ENCODE measurements at places on chromosomes 16 and 17. TPM values are rescaled to one million over a fixed set of nuclear protein-coding genes. Genes with fewer than 3 reads are reported as not detected.

Gene BAIAP2
- 13.6 TPM for polyA plus RNA-seq

- peaks cover 15% of the 10 kb centered on the region for H3K36me3 ChIP-seq
- H3K27me3 ChIP-seq: no peaks in the 10 kb centered on the region
- H3K4me1 ChIP-seq: no peaks in the 10 kb centered on the region
- no peak overlapping the region for H3K4me3 ChIP-seq
Observed at GRCh38 chr16:29854520-29855100, 8.4 kb downstream of the CDIPT start.

DNA sequence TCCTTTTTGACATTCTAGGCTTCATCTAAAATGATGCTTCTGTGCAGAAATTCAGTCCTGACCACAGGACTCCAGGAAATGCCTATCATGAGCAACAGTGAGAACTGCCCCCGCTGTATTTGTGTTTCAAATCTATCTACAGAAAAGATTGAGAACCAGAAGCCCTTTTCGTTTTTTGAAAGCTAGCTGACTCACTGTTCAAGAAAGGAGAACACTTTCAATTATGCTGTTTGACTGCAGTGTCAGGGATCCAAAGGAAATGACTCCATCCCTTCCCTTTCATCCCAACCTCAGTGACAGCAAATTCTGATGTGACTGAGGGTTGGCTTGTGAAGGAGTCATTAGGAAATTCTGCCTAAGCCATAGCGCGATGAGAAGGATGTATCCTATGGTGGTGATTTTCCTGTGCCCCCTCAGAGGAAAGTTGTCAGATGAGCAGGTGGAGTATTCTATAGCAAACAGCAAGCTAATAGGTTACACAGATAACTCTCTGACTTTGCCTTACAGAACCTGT lies 622.3 kb downstream of the TMEM114 start:
- no peaks in the 10 kb centered on the region for H3K36me3 ChIP-seq
- no peak overlapping the region for H3K27ac ChIP-seq

DNA sequence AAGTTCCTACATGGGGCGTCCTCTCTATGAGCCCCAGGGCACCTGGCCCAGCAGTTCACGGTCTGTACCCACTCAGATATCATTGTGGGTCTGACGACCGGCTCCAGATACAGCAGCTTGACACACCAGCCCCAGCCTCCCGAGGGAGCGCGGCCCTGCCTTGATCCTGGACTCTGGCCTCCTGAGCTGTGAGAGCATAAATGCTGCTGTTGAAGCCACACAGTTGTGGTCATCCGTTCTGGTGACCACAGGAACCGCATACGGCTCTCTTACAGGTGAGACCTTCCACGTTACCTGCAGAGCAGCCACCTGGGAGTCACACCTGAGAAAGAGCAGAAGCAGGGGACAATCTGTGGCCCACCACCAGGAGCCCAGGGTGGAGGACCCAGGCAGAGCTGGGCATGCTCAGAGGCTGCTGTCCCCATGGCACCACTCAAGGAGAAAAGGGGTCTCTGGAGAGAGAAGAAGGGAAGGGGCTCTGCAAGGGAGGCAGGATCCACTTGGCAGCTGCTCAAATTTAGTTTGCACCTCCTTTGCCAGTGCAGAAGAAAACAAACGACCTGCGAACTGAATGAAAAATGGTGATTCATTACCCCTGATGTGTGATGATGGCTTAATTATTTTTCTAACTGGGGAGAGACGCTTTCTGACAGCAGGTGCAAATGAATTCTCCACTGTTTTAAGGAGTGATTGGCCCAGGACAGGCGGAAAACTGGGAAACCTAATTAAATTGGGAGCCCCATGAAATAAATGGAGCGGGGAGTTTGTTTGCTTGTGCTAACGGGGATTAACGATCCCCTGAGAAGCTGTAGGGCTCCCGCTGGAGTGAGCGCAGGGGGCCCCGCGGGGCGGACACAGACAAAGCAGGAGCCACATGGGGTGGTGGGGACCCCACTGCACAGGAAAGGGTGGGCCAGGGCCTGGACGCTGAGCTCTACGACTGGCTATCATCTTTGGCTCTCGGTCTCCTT lies 208.9 kb downstream of the RBFOX3 start:
- no peaks in the 10 kb centered on the region for H3K36me3 ChIP-seq
- no peak overlapping the region for H3K27ac ChIP-seq
- peaks cover 79% of the 10 kb centered on the region for H3K27me3 ChIP-seq
- no peak overlapping the region for H3K4me3 ChIP-seq
- DNase-seq: peak; percentile 19

Gene SHISA9
- 2.7 TPM for polyA plus RNA-seq

GRCh38 chr16:25366078-25366477 lies 108.4 kb upstream of the ZKSCAN2 start:
- H3K36me3 ChIP-seq: no peaks in the 10 kb centered on the region
- no peaks in the 10 kb centered on the region for H3K27me3 ChIP-seq
- no peak overlapping the region for H3K4me3 ChIP-seq
- no peak overlapping the region for H3K27ac ChIP-seq
- H3K4me1 ChIP-seq: peaks cover 5% of the 10 kb centered on the region

DNA sequence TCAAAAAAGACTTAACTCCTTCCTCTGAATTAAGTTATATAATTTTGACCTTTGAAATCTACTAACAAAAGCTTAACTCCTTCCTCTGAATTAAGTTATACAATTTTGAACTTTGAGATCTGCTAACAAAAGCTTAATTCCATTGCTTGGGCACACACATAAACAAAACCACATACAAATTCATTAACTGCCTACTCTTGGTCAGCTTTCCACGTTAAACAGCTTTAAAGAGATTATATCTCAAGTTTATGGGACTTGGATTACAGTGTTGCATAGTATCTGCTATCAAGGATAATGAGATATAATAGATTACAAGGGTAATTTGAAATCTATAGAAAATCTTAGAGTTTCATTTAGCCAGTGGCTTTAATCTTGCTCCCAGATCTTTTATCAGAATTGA lies 23.5 kb downstream of the COX10 start:
- DNase-seq: no peak
- no peak overlapping the region for H3K4me3 ChIP-seq
- peaks cover under 1% of the 10 kb centered on the region for H3K4me1 ChIP-seq
- H3K27ac ChIP-seq: no peak overlapping the region

GRCh38 chr16:30929167-30929566 lies 5.8 kb downstream of the FBXL19 start:
- peaks cover 60% of the 10 kb centered on the region for H3K36me3 ChIP-seq
- H3K4me1 ChIP-seq: peaks cover 20% of the 10 kb centered on the region
- H3K4me3 ChIP-seq: no peak overlapping the region
- no peak overlapping the region for H3K27ac ChIP-seq
- no peaks in the 10 kb centered on the region for H3K27me3 ChIP-seq

DNA sequence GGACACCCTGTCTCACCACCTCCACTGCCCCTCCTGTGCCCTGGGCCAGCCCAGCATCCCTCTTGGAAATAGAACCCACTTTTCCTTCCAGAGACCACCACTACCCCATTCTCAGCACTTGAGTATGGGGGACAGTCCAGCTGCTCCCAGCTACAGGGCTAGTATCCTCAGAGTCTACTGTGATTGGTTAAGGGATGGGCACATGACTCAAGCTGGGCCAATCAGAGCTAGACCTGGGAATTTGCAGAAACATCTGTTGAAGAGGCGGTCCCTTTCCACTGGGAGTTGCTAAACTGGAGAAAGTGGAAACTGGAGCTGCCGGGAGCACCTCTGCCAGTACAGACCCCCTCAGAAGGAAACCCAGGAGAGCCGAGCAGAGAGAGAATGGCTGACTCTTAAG lies 156.6 kb downstream of the GSG1L start:
- no peaks in the 10 kb centered on the region for H3K27me3 ChIP-seq
- no peak overlapping the region for H3K4me3 ChIP-seq
- no peak overlapping the region for H3K27ac ChIP-seq
- no peaks in the 10 kb centered on the region for H3K36me3 ChIP-seq

Gene HBA2
- polyA plus RNA-seq: 1,574 TPM

DNA sequence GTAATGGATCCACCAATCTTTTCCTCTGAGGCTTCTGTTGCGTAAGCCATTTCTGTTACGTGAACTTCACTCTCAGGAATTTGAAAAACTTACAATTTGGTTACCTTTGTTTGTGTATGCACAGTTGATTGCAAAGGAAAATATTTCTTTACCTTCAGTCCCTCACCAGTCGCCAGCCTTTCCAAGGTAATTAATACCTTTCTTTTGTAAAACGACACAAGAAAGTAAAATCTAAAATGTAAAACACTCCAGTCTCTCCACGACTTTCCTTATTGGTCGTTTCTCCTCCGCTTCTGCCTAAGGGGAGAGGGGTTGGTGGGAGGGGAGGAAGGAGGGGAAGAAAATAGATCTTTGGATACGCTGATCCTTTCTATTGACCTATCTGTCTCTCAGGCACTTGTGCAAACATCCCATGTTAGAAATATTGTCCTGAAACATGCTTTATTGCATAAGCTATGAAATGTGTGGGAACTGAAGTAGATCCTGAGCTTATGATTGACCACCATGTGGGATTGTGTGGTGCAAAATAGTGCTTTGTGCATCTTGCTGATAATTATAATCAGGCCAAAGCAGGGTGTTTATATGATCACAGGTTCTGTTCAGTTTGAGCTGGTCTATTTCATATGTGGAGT lies 32.4 kb upstream of the EFCAB13 start:
- DNase-seq: no peak
- H3K4me1 ChIP-seq: no peaks in the 10 kb centered on the region
- peaks cover 4% of the 10 kb centered on the region for H3K36me3 ChIP-seq
- H3K27ac ChIP-seq: no peak overlapping the region
- no peak overlapping the region for H3K4me3 ChIP-seq

DNA sequence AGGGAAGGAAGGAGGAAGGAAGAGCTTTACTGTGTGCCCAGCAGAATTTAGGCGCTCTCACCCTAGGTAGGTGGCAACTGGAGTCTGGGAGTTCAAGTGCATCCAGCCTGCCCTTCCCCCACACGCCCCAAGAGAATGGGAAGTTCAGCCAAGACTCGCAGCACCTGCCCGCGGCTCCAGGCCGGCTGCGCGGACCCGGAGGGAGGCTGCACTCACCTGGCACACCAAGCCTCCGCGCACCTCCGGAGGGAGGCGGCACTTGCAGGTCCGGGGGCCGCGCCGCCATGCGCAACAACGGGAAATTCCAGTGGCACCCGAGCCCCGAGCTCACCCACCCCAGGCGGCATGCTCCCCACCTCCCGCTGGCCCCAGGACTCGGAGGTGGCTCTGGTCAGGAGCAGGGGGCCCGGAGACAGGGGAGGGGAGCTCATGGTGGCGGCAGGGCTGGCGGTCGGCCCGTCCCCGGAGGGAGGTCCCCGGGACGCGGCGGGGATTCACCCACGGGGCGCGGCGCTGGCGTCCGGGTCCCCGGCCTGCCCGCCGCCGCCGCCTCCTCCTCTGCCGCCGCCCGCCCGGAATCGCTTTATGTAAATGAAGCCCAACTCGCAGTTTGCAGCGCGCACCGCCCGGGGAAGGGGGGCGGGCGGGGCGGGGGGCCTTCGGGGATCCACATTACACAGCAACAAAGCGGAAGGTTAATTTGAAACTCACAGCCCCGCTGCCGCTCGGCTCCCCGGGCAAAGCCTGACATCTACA lies at the start of gene ZFHX3:
ZFHX3 (minus strand) TSS at position 593 of the 756 bp plus-strand sequence. CDS start 87,983 bp downstream, outside the sequence.
- H3K4me3 ChIP-seq: peak within 1 kb of the TSS; percentile 74
- no peaks in the 10 kb centered on the region for H3K36me3 ChIP-seq
- H3K27me3 ChIP-seq: no peaks in the 10 kb centered on the region
- peak within 1 kb of the TSS; percentile 79 for H3K27ac ChIP-seq
- H3K4me1 ChIP-seq: peaks cover 45% of the 10 kb centered on the region
- peak; percentile 80 for DNase-seq

GRCh38 chr17:81577278-81578000 lies 25.3 kb upstream of the FAAP100 start:
- no peaks in the 10 kb centered on the region for H3K27me3 ChIP-seq
- no peaks in the 10 kb centered on the region for H3K4me1 ChIP-seq

Gene LYRM1
- 72.6 TPM for polyA plus RNA-seq

Gene TOP2A
- 68.4 TPM for polyA plus RNA-seq

DNA sequence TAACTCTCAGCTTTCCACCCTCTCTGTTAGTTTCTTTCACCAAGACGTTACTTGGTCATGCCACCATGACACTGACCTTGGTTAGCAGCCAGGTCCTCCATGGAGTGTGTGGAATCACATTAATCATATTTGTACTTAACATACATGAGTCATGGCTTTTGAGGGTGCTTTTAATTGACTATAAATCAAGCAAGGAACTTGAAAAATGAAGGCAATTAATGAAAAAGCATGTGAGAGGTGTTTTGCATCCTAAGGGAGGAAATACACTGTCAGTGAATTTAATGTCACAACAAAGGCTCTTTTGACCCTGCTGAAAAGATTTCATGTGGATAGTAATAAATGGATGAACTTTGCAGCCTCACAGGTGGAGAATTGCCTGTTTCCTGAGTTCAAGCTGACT lies 240.7 kb downstream of the CDH13 start:
- H3K27me3 ChIP-seq: no peaks in the 10 kb centered on the region
- peak; percentile 89 for DNase-seq
- no peaks in the 10 kb centered on the region for H3K36me3 ChIP-seq
- peak overlapping the region; percentile 82 for H3K27ac ChIP-seq

GRCh38 chr16:1182316-1182671 lies 29.4 kb downstream of the CACNA1H start:
- H3K4me3 ChIP-seq: no peak overlapping the region
- H3K4me1 ChIP-seq: no peaks in the 10 kb centered on the region
- no peaks in the 10 kb centered on the region for H3K27me3 ChIP-seq
- H3K27ac ChIP-seq: no peak overlapping the region

DNA sequence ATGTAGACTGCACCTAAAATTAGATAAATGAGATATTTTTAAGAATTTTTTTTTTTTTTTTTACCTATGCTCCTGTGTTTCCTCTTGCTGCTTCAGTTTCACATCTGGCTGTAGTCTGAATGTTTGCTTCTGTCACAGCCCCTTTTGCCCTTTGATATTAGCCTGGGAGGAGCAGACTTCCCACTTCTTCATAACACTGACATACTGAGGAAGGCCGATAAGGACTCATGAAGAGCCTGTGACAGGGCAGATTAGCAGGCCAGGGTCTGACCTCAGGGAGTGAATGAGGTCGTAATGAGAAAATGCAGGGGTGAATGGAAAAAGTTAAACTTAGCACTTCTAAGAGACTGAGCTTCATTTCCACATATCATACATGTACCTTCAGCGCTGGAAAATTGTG lies at the start of gene SLFN14:
SLFN14 (minus strand) TSS at position 117 of the 400 bp plus-strand sequence. CDS start 2,757 bp downstream, outside the sequence.
- no peak within 1 kb of the TSS for H3K27ac ChIP-seq
- no peaks in the 10 kb centered on the region for H3K36me3 ChIP-seq
- H3K4me1 ChIP-seq: peaks cover 5% of the 10 kb centered on the region

GRCh38 chr17:77881545-77881944 lies 77.0 kb upstream of the TNRC6C start:
- H3K4me1 ChIP-seq: peaks cover 5% of the 10 kb centered on the region
- H3K4me3 ChIP-seq: no peak overlapping the region
- no peaks in the 10 kb centered on the region for H3K36me3 ChIP-seq
- H3K27ac ChIP-seq: no peak overlapping the region

GRCh38 chr17:30921544-30922196 lies at the start of gene ADAP2:
Gene ADAP2, plus strand, starts transcription at chr17:30921945. Its CDS starts 70 bp downstream, at chr17:30922015.
- peaks cover 61% of the 10 kb centered on the region for H3K27me3 ChIP-seq
- DNase-seq: peak; percentile 61
- H3K4me3 ChIP-seq: peak within 1 kb of the TSS; percentile 5

GRCh38 chr16:81654346-81654745 lies 124.7 kb upstream of the PLCG2 start:
- H3K36me3 ChIP-seq: peaks cover 67% of the 10 kb centered on the region
- H3K27ac ChIP-seq: no peak overlapping the region
- peaks cover 13% of the 10 kb centered on the region for H3K4me1 ChIP-seq

Gene BTBD17
- polyA plus RNA-seq: 1.1 TPM

Data from large intestine (tissue), 12 donors.